ENCODE measurements at places on chromosomes 12 and 14.

DNA sequence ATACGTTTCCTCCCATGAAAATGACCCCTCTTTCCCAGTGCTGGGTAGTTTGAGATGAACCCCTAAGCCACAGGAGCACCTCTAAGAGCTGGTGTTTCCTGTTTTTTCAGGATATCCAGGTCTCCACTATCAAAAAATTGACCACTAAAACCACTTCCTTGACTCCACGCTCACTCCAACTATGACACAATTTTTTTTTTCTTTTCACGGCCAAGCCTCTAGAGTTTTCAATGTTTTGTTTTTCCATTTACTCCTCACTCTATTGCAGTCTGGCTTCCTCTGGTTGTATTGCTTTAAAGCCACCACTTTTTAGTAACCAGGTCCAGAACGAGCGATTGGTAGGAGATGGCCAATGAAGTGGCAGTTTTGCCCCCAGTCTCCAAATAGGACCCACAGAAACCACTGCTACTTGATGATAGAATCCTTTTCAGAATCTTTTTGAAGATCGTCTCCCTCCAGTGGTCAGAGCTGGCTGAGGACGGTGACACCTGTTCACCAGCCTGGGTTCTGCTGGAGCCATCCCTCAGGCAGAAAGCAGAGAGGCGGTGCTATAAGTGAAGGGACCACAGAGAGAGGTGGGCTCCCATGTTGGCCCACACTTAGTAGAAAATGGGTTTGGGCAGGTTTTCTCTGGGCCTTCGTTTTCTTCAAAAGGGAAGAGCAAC is 454.4 kb downstream of the VRK1 start:
- DNase-seq: no peak

GRCh38 chr14:90428676-90429075 is 31.8 kb downstream of the CALM1 start:
- DNase-seq: no peak

GRCh38 chr12:122250047-122250446 is 16.2 kb downstream of the VPS33A start:
- DNase-seq: no peak

DNA sequence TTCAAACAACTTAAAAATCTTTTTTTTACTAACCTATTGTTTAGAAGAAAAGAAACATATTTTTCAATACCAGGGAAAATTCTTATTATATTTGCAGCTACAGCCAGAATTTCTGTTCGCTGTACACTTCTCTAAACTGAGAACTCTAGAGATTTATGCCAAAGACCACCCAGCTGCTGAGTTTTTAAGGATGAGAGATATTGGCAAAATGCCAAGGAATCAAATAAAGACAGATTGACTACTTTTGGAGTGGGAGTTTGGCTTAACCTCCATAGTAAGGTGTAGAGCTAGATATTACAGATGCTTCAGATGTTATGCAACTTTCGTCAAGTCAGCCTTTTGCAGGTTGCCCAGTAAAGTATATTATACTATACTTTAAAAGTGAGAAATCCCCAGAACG is 71.8 kb downstream of the TTLL5 start:
- DNase-seq: no peak

DNA sequence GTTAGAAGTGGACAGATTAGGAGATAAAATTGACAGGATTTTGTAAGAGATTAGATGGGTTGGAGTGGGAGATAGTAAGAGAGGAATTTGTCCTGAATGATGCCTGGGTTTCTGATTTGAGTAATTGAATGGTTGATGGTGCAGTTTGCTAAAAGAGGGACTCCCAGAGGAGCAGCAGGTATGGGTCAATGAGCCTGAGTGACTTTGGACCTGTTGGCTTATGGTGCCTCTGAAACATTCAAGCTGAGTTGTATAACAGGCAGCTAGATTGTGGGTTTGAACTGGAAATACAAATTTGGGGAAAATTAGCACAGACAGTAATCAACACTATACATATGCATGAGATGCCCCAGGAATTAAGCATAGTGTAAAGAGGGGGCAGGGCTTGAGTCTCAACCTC is 16.7 kb upstream of the SYNDIG1L start:
- DNase-seq: no peak

GRCh38 chr12:50110762-50111351 is 1.2 kb upstream of the COX14 start:
- DNase-seq: no peak

DNA sequence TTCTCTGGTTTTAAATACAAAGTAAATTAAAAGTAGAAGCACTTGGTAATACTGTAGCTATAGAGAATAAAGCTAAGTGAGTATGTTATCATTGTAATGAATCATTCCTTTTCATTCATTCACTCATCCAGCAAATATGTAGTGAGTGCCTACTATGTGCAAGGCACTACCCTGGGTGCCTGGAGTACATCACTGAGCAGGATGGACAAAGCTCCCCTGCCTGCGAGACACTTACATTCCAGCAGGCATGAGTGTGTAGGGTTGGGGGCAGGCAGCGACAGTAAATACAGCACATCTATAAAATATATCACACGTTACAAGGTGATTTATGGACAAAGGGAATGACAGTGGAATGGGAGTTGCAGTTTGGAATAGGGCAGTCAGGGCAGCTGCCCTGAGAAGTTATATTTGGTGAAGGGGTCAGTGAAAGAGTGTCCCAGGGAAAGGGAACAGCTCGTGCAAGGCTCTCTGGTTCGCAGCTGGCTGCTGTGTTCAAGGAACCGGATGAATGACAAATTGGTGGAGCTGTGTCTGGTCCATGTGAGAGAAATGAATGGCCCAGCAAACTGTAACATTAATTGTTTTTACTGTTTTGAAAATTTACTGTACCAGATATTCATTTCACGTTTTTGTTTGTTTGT is 159.6 kb downstream of the CRADD start:
- DNase-seq: no peak

GRCh38 chr12:124344526-124344925 is 49.6 kb downstream of the RFLNA start:
- DNase-seq: no peak

DNA sequence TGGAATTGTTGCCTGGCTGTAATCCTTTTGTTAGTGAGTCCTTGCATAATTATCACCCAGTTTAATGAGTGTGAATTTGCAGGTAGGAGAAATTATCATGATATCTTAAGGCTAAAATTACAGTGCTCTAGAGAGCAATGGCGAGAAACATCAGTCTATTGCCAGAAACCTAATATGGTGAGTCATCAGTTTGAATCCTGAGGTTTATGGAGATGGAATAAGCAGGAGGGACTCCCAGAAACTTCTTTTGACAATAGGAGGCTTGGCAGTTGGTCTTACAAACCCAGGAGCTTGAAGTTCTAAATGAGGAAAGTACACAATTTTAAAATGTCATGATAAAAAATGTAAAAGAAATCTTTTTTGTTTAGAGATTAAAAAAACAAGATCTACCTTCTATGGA is 31.5 kb upstream of the CRADD start:
- DNase-seq: no peak

DNA sequence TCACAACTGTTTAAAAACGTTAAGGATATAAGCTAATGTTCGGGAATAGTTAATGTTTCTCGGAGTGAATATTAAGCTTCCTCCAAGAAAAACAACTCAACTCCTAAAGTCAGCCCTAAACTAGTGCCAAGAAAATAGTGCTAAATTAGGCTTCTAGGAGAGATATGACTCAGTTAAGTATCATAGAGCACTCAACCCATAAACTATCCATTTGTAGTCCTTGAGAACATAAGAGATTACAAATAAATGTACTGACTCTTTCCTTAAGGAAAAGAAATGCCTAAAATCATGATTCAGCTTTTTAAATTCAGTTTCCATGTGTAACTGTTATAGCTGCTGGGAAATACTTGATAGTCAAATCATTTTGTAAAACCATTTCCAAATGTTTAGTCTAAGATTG is 117.1 kb downstream of the HMGA2 start:
- DNase-seq: no peak

- no peak for DNase-seq
These were observed 32.9 kb upstream of the FBRSL1 start for GRCh38 chr12:132456944-132457495.

DNA sequence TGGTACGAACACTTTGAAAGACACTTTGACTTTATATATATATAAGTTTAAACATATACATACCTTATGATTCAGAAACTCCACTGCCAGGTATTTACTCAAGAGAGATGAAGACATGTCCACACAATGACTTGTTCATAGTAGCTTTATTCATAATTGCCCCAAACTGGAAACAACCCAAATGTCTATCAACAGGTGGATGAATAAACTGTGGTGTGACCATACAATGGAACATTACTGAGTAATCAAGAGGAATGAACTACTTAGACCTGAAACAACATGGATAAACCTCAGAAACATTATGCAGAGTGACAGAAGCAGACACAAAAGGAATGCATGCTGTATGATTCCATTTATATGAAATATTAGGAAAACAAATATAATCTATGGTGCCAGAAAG is 71.1 kb downstream of the PPP1R36 start:
- no peak for DNase-seq

GRCh38 chr14:77730976-77731497 is 23.1 kb downstream of the SLIRP start:
- DNase-seq: no peak

DNA sequence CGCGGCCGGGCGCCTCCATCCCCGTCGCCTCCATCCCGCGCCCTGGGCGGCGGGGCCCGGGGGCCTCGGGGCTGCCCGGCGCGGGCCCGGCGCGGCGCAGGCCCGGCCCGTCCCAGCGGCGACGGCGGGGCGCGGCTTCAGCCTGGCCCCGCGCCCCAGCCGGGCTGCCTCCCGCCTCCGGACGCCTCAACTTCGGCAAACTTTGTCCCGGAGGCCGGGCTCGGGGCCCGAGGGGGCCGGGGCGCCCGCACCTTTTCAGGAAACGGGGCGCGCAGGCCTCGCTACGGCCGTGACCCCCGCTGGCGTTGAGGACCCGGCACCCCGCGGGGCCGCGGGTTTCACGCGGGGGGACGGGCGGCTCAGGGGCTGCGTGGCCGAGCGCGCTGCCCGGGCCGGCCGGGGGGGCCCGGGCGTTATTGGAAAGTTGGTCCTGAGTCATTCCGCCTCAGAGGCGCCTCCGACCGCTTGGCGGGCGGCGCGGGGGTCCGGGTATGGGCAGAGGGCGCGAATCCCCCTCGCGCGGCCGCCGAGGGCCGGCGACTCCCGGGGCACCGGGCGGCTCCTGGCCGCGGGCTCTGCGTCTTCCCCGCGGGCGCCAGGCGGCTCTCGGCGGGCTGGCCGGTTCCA is 575 bp downstream of the TRAF3 start:
- no peak for DNase-seq

DNA sequence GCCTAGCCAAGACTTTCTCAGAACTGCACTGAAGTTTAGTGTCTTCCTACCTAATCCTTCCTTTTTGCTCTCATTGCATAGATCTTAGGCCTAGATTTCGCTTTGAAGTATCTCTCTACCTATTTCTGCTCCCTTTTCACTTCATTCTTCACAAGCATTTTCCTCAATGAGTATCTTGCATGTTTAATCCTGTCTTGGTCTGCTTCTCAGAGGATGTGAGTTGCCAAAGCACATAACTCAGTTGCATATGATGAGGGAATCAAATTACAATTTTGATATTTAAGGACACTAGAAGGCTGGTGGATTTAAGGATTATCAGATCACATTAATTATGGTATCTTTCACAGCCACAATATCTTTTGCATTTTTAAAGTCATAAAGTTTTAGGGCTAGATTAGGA is 195.5 kb upstream of the DAAM1 start:
- DNase-seq: no peak

GRCh38 chr14:68598621-68599447 is 194.0 kb downstream of the ZFP36L1 start:
- no peak for DNase-seq

DNA sequence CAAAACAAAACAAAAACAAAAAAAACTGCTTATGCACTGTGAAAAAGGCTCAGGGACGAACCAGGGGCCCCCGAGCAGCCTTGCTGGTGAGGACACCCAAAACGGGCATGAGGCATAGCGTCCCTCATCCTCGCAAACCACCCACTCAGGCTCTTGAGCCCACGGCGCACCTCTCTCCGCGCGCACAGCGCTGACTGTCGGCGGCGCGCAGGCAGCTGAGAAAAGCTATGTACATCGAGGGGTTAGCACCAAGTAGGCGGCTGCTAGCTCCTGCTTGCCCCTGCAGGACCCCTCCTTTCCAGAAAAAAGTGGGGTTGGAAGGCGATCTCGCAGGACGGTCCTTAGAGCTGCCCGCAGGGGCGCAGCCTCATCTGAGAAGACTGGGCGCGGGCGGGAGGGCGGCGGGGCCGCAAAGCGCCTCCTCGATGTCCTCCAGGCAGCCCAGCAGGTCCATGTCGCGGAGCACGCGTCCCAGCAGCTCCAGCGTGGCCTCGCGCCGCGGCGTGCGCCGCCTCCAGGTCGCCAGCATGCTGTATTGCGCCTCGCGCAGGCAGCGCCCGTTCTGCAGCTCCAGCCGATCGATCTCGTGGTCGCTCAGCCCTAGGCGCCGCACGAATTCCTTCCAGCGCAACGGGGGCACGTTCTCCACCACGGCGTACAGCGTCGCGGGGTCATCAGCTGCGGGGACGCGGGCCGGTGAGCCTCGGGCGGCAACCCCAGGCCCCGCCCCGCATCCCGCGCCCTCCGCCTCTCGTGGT is 12.8 kb downstream of the TNFRSF1A start:
- DNase-seq: no peak

DNA sequence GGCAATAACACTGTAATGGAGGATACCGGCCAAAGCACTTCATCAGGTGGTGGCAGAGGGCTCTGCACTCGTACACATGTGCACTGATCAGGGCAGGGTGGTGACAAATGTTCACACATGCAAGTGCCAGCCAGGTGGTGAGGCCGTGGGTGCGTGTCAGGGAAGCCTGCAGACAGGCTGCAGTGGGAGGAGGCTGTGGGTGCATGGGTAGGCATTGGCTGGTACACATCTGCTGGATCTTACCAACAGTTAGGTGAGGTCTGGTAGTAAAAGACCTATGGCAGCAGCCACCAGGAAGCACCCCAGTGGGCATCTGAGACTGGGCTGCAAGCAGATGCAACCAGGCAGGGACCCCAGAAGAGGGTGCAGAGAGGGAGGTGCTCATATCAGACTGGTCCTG is 65.3 kb downstream of the PDE6H start:
- DNase-seq: no peak

DNA sequence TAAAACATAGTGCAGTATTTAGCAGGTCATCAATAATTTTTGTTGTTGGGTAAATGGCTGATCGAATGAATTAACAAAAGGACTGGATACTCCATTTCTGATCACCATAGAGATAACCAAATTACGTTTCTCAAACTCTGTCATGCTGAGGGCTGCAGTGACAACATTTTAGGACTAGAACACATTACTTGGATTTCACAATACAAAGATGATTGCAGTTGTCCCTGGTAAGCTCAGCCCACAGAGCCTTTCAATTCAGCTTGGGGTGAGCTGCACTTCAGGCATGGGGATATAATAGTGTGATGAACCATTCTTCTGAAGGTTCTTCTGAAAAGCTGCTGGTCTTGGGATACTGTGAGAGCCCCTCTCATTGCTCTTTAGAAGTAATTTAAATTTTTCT is 74.3 kb downstream of the FAR2 start:
- DNase-seq: no peak
